ENCODE measurements at places on chromosomes 7 and 10.

DNA sequence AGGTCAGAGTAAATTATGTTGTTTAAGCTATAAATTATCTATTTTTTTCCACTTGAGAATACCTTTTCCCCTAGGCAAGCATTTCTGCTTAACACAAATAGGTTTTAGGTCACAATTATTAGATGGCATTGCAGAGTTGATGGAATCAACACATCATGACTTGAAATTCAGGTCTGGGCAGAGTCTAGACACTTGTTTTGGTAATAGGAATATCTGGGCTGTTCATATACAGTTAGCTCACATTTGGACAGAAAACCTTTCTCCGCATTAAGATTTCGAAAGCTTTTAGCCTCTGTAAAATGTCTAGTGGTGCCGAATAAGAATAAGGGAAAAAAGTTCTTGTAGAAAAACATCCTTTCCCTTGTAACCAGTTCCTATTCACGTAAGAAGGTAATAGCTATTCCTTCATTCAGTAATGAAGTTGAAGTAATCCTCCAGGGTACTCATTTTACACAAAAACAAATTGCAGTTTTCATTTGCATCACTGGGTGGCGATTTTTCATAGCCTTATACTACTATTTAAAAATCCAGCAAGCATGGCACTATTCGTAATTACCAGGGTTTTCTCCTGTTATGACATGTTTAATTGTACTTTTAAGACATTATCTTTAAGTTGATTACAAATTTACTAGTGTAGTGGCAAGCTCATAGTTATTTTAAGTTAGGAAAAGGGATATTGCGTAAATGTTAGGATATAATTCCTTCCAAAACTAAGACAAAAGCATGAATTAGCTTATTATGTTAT, 37.0 kb downstream of the RPA3 start:
- no peak for DNase-seq

DNA sequence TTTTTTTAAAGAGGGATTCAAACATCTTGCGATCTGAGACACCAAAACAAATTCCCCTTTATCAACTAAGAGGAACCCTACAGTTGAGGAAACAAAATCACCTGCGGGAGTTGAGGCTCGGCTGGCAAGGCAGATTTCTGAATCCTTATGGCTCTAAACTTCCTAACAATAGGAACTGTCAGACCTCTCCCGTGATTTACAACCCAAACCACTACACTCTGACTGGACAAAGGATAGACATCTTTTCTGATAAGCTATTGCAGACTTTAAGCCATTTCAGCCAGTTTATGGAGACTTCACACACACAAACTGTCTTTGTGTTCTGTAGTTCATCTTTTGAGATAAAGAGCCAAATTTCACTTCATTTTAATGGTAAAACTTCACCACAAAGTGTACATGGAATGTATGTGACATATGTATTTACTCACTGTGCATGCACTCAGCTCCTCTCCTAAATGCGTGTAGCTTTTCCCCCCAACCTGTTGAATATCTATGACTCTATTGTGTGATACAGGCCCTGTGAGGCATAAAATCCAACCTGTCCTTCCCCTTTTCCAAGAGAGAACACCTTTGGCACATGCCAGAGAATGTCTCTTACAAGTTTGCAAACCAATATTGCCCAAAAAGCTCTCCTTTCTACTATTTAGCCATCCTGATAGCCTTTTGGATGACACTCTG, 15.4 kb upstream of the TSPAN13 start:
- no peak for DNase-seq

DNA sequence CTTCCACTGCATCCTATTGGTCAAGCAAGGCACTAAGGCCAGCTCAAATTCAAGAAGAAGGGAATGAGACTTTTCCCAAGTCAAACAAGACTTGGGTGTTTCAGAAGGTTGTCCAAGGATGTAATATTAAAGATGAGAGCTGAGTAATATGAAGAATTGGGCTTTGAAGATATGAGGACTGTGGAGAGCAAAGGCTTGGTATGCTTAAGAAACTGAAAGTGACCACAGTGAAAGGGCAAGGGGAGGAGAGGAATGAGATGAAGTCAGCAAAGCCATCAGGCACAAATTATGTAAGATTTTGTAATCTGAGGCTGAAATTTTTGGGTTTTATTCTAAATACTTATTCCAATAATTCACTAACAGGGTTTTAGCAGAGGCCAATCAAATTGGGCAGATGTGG, 38.6 kb upstream of the NPY start:
- no peak for DNase-seq

DNA sequence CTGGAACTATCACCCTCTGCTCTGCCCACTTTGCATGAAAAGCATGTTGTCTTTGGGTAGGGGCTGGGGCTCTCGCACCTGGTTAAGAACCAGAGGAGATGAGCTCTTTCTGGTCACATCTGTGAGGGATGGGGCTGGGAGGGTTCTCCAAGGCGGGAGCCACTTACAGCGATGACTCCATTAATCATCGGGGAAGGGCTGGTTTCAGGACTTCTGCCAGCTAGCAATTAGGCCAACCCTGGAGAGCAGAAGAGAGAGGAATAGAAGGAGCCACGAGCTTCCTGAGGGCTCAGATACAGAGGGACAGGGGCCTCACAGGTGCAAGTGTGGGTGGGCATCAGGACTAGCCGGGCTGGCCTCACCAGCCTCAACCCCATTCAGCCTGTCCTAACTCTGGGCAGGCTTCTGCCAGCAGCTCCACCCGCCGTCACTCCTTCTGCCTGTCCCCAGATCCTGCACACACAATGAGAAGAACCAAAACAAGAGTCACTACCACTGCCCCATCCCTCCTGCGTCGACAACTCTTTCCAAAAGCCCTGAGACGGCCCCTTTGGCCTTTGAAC, 8.4 kb downstream of the AQP1 start:
- no peak for DNase-seq

- DNase-seq: no peak
Measured at GRCh38 chr10:59830601-59831259, 75.6 kb downstream of the CCDC6 start.

- no peak for DNase-seq
Measured at GRCh38 chr10:86828145-86828544, 71.7 kb downstream of the BMPR1A start.

GRCh38 chr7:94330269-94331020, 64.2 kb upstream of the COL1A2 start:
- DNase-seq: no peak

- no peak for DNase-seq
Measured at GRCh38 chr10:96832721-96833219, 672 bp downstream of the LCOR start.
